AG10803 (cell line): ENCODE measurements at places on chromosomes 5 and 9.

- DNase-seq, result no peak
Measured at GRCh38 chr5:125655156-125655555, 768.1 kb upstream of the GRAMD2B start.

DNA sequence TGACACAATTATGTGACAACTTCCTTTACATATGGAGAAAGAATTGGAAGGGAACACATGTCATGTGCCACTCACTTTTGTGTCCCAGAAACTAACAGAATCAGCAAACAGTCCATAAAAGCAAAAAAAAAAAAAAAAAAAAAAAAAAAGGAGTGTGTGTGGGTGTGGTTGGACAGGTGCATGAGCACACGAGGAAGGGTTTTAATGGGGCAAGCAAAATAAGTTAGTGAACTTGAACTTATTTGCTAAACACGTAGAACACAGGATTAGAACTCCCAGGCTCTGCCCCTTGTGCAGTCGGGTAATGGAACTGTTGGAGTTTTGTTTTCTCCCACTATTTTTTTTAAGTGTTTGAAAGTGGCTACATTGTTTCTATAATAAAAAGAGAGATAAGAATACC lies 74.8 kb upstream of the PJA2 start:
- no peak for DNase-seq

GRCh38 chr9:20512106-20512505 lies 110.2 kb downstream of the MLLT3 start:
- DNase-seq, result peak; percentile 85

GRCh38 chr5:135426102-135427082 lies 20.8 kb downstream of the DCANP1 start:
- DNase-seq, result peak; percentile 53

GRCh38 chr9:6106711-6107339 lies 91.4 kb upstream of the RANBP6 start:
- DNase-seq, result peak; percentile 79

DNA sequence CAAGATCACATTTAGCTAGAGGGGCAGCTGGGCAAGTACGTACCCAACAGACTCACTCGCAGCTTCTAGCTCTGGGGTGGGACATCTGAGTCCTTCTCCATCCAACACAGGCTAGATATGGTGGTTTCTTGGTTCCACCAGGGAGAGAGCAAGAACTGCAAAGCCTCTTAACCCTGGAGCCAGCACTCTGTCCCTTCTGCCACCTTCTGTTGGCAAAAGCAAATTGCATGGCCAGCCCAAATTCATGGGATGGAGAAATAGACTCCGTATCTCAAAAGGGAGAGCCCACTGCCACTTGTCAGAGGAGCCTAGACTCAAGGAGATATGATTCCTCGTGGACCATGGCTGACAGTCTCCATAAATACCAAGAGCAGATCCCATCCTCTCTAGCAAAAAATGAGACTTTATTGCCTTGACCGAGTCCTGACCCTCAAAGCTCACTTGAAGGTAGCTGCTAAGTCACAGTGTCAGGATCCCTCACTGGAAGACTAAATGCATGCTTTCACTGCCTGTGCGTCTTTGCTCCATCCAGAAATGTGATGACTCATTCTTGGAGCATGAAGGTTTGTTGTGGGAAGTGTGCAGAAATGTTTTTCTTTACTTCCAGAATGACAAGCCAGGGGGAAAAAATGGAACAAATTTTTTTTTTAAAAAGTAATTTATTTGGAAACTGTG lies 28.8 kb upstream of the ROR2 start:
- DNase-seq, result peak; percentile 95

- no peak for DNase-seq
Measured at GRCh38 chr9:9750719-9751118, 862.1 kb downstream of the PTPRD start.

DNA sequence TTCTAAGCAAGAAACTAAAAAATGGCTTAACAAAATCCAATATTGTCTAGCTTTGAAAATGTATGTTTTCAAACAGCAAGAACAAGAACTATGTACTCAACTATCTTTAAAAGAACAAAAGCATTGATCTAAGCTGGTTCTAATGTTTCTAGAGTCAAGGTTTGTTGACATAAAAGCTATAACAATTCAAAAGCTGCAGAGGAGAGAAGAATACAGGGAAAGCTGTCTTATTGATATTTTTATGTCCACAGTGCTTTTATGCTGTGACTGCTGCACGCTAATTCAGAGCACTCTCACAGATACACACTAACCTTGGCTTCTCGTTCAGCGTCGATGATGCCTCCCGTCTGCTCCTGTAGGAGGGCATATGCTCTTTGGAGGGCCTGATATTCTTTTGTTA lies 129.5 kb upstream of the DPYSL3 start:
- DNase-seq, result no peak

DNA sequence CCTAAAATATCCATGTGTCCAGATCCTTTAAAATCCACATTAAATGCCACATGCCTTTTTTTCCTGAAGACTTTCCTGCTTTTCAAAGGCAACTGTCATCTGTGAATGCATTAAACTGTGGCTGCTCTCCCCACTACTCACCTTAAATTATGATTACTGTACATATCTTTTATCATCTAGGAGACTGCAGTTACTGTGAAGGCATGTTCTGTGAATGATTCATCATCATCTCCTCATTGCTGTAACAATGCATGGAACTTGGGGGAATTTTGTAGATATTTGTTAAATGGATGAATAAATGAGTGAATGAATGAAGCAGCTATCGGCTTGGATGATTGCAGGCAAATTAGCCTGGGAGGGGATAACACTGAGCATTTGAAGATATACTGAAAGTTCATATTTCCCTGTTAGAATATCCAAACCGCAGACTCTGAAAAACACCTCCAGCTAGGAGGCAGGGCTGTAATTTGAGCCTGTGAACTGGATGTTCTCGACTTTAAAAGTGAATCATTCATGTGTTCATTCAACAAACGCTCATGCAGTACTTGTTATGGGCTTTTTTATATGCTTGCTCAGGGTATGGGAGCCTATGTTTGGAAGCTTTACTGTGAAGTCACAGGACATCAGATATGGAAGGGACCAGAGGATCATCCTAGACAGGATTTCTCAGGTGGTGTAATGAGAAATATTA lies 519.2 kb downstream of the KIF4B start:
- no peak for DNase-seq

GRCh38 chr9:95284162-95285080 lies 33.1 kb downstream of the FANCC start:
- DNase-seq, result no peak

DNA sequence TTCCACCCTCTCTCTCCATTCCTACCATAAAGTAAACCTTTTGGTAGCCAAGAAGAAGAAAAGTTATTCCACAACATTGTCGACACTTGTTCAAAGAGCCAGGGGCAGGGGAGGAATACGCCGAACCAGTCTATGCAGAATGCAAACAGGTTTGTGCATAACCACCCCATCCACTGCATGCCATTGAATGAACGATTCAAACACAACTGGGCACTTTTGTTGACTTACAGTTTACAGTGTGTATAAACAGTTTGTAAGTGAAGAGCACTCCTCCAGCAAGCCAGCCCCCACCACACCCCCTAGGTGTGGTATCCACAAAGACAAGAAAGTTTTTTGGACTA lies 6.8 kb upstream of the S1PR3 start:
- DNase-seq, result no peak

- no peak for DNase-seq
Measured at GRCh38 chr9:34102796-34103195, 23.7 kb downstream of the DCAF12 start.

- DNase-seq, result peak; percentile 25
Measured at GRCh38 chr9:99964336-99964735, 57.9 kb downstream of the STX17 start.

DNA sequence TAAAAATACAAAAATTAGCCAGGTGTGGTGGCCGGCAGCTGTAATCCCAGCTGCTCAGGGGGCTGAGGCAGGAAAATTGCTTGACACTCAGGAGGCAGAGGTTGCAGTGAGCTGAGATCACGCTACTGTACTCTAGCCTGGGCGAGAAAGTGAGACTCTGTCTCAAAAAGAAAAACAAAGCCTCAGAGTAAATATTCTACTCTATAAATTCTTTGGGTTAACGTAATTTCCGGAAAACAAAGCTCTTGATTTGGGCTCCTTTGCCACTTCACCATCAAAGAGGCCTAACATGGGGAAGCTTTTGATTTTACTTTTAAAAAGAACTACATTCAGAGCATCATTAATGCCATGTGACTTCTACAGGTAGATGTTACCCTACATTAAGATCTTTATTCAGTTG lies 103.1 kb downstream of the SERINC5 start:
- DNase-seq, result no peak
